ENCODE measurements at places on chromosomes 3 and 15.

DNA sequence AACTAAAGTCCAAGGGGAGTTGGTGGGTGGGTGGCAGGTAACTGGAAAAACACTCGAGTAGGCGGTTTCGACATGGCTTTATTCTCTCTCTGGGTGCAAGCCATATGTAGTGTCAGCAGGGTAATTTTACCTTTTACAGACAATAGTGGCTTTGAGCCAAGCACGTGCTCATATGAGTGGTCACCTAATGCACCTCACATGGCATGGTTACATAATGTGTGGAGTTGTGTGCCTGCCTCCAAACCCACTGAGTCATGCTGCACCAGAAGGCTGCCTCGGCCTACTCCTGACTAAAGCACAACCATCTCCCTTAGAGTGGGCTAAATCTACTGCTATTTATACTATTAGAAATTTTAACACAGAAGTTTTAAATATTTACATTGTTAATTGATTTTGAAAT, 16.5 kb downstream of the CCRL2 start:
- DNase-seq: no peak

- no peak for DNase-seq
Measured at GRCh38 chr3:112115806-112116383, 17.2 kb downstream of the GCSAM start.

DNA sequence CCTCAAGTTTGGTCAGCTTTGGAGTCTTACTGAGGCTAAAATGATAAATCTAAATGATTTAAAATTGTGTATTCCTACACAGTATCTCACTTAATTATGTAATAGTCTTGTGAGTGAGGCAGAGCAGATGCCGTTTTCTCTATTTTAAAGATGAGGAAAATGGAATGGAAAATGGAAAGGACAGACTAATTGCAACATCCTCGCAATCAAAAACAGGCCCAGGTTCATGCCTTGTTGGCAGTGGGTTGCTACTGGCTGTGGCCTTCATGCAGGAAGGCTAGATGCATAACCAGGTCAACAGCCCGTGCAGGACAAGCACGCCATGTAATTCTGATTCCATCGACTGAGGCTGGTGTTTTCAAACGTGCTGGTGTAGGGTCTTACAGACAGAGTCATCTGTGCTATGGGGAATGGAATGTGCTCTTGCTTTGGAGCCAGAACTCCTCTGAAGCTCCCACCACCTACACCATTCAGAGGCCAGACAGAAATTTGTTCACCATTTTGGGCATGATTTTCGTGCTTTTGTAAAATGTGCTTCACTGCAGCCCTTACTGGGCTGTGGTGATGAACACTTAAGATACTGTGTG, 37.9 kb downstream of the MLH1 start:
- no peak for DNase-seq

- DNase-seq: peak; percentile 64
Measured at GRCh38 chr3:196528639-196529233, 13.6 kb upstream of the SMCO1 start.

- DNase-seq: no peak
Measured at GRCh38 chr3:72453706-72454105, 394.5 kb downstream of the SHQ1 start.

DNA sequence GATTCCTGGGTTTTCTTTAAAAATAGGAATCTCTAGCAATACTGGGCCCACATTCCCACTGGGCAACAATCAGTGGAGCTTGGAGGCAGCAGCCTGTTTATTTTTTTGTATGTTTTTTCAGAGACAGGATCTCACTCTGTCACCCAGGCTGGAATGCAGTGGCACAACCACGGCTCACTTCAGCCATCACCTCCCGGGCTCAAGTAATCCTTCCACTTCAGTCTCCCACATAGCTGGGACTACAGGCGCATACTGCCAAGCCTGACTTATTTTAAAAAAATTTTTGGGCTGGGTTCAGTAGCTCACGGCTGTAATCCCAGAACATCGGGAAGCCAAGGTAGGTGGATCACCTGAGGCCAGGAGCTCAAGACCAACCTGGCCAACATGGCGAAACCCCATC, 29.1 kb upstream of the GNB5 start:
- DNase-seq: no peak

GRCh38 chr3:40521254-40521653, 3.5 kb upstream of the ZNF621 start:
- DNase-seq: no peak

DNA sequence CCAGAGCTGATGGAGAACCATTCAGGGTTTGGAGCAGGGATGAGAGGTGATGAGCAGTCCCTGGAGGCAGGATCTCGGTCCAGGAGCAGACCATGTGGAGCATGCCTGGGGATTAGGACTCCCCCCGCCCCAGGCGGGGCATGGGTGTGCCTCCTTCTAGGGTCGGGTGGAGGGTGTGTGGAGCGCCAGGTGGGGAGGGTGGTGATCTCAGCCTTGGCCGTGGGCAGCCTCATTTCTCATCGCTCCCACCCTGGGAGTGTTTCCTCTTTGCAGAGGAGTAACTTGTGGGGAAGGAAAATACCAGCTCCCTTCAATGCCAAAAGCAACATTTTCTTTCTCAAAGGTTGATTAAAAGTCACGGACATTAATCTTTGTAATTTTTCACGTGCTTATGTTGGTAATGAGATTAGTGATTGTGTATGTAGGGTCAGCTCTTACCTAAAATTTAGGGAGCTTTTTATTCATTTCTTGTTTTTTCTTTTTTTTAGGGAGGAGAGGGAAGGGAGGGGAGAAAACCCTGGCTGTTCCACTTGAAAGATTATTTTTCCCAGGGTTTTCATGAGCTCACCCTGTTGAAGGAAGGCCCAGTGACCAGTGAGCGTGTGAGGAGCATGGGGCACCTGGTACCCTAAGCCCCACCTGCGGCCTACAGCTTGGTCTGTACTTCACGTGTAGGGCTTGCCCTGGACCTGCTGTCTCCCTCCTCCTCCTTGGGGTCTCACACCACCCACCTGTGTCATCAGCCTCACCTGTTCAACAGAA, 11.0 kb downstream of the FBLN2 start:
- DNase-seq: no peak

DNA sequence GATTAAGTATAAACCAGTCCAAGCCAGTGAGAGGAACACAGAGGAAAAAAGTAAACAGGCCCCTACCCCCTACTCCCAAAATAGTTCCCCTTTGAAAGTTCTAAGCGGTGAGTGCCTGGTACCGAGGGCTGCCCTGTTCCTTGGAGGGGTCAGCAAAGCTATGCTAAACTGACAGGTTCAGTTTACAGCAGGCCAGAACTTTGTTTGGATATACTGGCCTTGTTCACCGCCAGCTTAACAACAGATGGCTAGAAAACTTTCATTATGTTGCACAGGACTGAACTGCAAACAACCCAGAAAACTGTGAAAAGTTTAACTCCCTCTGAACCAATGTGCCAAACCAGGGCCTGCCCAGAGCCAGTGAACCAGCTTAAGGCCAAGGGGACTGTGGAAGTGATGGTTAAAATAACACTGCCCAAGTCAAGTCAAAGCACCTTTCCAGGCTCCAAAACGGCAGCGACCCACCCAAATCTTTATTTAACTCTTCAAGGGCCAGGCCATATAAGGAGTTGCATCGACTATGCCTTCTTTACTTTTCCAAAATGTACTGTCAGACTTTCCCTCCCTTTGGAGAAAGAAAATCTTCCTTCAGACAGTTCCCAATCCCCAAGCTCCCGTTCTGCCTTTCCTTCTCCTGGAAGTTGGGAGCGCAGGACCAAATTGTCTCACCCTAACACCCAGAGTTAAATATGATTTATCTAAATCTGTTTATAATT, 448.0 kb downstream of the FOXP1 start:
- DNase-seq: no peak

GRCh38 chr3:131353986-131354385, 27.6 kb upstream of the NUDT16 start:
- DNase-seq: no peak

DNA sequence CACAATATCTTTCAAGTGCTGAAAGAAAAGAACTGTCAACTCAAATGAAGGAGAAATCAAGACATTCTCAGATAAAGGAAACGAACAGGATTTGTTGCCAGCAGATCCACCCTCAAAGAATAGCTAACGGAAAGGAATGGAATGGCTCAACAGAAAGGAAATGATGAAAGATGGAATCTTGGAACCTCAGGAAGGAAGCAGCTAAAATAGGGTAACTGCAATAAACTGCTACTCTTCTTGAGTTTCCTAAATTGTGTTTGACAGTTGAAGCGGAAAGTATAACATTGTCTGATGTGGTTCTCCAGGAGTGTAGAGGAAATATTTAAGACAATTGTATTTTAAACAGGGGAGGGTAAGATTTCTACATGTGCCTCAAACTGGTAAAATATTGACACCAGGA, 22.0 kb downstream of the PRR23E start:
- DNase-seq: no peak

DNA sequence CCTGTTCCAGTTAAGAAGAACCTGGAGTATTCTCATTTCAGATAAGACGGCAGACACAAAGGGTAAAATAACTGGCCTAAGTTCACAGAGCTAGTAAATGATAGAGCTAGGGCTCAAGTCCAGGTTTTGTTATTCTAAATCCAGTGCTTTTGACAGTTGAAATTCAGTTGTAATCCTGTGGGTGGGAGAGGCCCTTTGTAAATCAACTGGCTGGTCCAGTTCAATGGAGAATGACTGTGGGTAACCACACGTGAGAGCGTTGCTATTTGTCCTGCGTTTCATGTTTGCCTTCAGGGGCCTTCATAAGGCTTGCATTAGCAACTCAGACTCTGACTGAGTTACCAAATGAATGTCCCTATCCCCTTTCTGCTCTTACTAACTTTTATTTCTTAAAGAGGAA, 24.2 kb upstream of the CD96 start:
- no peak for DNase-seq

- no peak for DNase-seq
Measured at GRCh38 chr3:150177673-150178381, 207.1 kb upstream of the PFN2 start.

DNA sequence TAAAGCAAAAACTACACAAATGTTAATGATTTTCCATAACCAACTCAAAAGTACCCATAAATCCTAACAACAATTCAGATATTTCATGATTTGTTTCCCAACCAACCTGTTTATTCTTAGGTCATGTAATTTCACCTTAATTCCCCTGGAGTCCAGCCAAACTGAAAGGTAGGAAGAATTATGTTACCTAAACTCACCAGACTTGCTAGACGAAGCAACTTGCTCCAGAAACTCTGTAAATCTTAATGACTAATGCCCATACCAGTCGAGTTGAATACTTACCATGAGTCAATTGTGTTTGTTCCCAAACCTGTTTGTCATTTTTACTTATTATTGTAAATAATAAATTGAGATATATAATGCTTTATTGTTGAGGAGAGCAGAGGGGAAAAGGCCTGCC, 1030.0 kb downstream of the TBL1XR1 start:
- DNase-seq: no peak

DNA sequence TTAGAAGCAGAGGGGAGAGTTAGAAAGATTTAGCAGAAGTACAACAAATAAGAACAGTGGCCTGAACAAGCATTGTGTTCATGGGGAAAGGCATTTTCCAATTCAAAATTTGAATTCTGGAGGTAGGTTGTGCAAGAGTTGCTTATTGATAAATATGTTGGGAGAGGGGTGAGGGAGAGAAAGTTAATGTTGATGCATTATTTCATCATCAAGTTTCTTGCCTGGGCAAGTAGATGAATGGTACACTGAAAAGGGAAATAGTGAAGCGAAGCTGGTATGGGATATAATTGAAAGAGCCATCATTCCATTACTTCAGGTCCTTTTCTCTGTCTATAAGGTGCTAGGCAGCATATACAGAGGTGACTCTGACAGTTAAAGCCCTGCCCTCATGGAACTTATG, 288.9 kb upstream of the GBE1 start:
- no peak for DNase-seq

DNA sequence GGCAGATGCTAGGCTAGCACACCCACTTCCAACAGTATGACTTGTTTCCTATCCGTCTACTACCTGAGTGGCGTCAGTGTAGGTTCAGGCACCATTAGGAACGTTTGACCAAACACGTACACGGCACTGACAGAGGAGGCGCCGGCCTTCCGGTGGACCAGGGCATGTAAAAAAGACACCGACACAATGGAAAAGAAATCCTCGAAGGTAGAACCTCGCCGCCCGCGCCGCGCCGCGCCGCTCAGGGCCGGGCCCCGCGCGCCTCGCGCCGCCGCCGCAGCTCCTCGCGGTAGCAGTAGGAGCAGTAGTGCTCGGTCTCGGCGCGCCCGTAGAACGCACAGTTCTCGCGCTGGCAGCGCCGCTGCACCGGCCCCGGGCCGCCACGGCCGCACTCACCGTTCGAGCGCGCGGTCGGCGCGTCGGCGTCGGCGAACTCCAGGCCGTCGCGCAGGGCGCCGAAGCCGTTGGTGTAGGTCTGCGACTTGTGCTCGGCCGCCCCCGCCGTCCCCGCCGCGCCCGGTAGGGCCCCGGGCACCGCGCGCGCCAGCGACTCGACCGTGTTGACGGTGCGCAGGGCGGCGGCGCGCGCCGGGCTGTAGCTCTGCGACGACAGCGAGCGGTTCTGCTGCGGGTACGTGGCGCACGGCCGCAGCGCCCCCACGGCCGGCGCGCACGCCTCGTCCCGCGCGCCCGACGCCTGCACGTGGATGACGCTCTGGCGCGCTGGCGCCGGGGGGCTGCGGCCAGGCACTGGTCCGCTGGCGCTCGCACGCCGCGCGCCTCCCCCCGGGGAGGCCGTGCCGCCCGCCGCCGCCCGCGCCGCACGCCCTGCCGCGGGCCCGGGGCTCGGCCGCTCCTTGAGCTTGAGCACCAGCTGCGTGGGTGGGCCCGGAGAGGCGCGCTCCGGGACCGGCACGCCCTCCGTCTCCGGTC, 156.7 kb downstream of the KLF13 start:
- peak; percentile 56 for DNase-seq

- DNase-seq: no peak
Measured at GRCh38 chr15:70669966-70670658, 93.2 kb downstream of the UACA start.

DNA sequence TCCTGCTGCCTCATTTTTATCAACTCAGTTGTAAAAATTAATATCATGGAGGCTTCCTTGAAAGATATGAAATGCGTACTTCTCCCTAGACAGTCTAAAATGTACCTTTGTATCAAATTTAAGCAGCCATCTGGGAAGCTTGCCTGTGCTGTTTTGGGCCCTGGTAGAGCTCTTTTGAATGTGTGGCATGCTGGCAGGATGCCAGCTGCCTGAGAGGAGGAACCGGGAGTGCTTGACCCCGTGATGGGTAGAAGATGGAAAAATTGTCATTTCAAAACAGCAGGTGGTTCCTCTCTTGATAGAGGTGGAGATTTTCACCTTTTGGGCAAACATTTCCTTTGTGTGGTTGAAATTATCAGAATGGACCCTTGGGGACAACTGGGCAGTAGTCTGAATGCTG, 245.3 kb downstream of the RPLP1 start:
- no peak for DNase-seq

GRCh38 chr3:184409331-184409926, 29.6 kb downstream of the CHRD start:
- no peak for DNase-seq

All from stimulated activated CD4-positive, alpha-beta T cell treated with anti-CD3 and anti-CD28 coated beads, Interleukin-15, amount 100 ng/mL, for 48 hours (primary cell).